ENCODE measurements at places on chromosomes 5 and 9.

DNA sequence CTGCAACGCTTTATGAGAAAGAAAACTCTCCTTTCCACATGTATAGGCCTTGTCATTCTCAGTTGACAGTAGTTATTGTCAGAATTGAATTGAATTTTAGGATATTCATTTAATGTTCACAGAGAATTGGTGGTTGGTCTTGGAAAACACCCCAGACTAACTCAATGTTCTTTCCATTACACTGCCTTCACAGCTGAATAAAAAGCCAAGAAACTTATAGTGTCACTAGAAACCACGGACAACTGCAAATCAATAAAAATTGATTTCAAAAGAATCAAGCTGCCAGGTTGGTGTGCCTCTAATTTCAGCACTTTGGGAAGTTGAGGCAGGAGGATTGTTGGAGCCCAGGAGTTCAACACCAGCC is 38.9 kb upstream of the IQGAP2 start:
- no peaks in the 10 kb centered on the region for H3K27me3 ChIP-seq
- H3K4me1 ChIP-seq, result no peaks in the 10 kb centered on the region
- DNase-seq, result no peak
- no peak overlapping the region for H3K27ac ChIP-seq
- no peaks in the 10 kb centered on the region for H3K36me3 ChIP-seq
- H3K4me3 ChIP-seq, result no peak overlapping the region

DNA sequence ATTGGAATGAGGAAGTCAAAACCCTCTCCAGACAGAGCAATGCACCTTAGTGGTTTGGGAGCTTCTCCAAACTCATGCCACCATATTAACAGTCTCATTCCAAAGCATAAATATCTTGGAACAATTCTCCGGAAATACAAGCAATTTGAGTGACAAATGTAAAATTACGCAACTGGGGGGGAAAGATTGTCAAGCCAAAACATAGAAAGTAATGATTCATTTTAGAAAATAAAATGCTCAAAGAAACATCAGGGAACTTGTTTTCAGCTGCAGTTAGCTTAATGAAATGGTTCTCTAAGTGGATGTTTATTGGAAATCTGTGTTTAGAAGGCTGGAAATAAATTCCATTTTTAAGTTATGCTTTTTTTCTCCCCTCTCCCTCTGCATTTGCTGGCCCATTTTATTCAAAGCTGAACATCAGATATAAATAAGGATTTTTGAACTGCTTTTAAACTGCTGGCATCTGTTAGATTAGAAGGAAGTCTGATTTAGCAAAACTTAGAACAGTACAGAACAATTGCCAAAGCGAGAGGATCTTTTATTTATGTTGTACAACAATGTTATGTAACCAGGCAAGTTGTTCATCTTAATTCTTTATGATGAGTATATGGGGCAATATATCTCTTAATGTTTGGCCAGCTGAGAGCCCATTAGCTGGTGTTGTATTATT is 551.9 kb downstream of the PRELID2 start:
- no peaks in the 10 kb centered on the region for H3K36me3 ChIP-seq
- no peaks in the 10 kb centered on the region for H3K27me3 ChIP-seq
- peak; percentile 6 for DNase-seq
- H3K4me1 ChIP-seq, result no peaks in the 10 kb centered on the region
- H3K4me3 ChIP-seq, result no peak overlapping the region

DNA sequence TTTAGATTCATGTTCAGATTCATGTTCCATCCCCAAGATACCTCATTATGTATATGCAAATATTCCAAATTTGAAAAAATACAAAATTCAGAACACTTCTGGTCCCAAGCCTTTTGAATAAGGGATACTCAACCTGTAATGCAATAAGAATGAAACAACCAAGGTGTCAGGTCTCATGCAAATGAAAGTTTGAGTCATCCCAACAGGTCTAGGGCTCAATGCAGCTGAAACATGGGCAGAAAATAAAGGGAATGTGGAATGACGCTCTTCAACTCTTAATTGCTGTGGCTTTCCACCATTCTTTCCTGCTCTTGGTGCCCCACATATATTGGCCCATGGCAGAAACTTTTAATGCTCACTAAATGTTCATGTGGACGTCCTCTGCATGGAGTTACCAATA is 107.3 kb upstream of the DAPK1 start:
- H3K36me3 ChIP-seq, result no peaks in the 10 kb centered on the region
- H3K4me3 ChIP-seq, result no peak overlapping the region
- H3K27ac ChIP-seq, result no peak overlapping the region
- no peak for DNase-seq

GRCh38 chr5:29061381-29061780 is 2023.0 kb upstream of the CDH9 start:
- no peak overlapping the region for H3K4me3 ChIP-seq
- H3K27me3 ChIP-seq, result no peaks in the 10 kb centered on the region
- H3K4me1 ChIP-seq, result no peaks in the 10 kb centered on the region
- H3K36me3 ChIP-seq, result no peaks in the 10 kb centered on the region
- no peak for DNase-seq

DNA sequence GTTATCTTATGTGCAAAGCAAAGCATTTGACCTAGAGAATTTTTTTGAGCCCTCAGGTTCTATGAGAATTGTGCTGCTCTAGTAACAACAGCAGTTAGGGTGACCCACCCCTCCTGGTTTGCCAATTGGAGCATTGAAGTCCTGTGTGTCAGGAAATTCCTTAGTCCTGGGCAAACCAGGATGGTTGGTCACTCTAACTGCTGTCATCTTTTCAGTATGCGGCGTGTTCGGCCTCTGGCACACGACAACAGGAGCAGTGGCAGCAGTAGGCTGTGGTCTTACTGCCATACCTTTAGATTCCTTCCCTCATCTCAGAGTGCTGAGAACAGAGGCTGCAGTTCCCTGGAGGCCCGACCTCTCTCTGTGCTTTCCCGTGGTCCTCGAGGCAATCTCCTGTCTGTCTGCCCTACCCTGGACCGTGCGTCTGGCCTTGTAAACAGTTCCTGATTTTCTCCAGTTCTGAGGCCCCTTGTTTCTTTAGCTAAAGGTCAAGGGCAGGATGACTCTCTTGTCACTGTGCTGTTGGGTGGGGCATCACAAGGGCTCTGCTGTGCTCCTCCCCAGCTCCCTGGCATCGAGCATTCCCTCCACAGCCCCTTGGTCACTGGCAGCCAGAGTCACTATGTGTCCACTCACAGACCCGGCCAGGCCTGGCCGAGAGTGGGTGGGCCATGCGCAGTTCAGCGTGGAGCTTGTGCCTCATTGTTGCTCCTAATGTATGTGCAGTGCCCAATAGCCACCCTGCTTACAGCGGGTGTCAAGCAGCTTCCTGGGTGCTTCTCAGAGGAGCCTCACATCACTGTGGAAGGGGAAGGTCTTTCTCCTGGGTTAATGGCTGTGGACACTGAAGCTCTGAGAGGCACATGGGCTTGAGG is 18.5 kb upstream of the COL15A1 start:
- H3K27ac ChIP-seq, result no peak overlapping the region
- H3K36me3 ChIP-seq, result no peaks in the 10 kb centered on the region
- no peak overlapping the region for H3K4me3 ChIP-seq
